Adrenal gland (tissue), 19 donors: ENCODE measurements at places on chromosomes 16 and 17. TPM values are rescaled to one million over a fixed set of nuclear protein-coding genes. Genes with fewer than 3 reads are reported as not detected.

ANKRD40CL gene
- total RNA-seq = not detected

GRCh38 chr17:60107526-60108257 lies 29.0 kb upstream of the HEATR6 start:
- DNase-seq = no peak

DNA sequence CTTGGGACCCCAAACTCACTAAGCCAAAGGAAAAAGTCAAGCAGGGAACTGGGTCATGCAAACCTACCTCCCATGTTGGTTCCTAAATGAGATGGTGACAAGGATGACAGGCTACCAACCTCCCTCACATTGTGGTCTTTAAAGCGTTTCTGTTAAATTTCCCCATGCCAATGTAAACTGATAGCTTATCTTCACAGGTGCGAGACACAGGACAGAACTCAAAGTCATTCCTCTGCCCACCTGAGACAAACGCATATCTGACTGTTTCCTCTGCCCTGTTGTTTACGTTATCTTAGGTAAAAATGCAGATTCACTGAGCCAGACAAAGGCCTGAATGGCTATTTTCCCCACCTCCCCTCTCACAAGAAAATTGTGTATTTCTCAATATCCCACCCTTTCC lies 19.0 kb upstream of the CD300E start:
- DNase-seq = no peak

DHRS7C gene
- not detected for total RNA-seq

DNA sequence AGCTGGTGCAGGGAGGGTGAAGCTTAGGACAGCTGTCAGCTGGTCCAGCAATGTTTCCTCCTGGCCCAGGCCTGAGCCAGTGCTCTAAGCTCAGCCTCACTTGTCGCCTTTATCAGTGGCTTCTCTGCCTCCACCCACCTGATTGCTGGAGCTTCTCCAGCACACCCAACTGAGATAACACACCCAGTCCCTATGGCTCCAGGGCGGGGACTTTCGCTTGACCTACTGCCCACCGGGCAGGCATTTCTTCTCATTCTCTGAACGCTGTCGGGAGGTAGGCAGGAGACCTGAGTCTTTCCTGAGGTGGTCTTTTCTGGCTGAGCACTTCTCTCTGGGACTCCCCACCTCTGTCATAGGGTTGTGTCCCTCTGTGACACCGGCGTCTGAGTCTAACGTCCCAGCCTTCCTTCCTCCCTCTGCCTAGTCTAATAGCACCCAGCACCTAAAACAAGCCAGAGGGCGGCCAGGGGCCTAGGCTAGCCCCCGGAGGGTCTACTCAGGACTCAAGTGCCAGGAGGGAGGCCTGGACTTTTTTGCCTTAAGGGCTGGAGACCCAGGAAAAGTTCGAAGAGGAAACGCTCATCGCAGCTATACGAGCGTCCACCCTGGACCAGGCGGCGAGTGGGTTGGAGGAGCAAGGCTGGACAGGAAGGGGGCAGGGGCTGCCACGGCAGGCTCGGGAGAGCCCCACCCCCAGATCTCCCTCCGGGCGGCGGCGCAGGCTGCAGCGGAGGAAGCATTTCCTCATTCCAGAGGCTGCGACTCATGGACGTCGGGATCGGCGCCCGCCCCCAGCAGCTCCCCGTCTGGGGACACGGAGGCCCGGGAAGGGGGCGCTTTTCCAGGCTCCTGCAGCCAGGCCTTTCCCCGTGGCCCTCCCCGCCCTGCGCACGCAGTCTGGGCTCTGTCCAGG lies 756 bp downstream of the TAX1BP3 start:
- peak; percentile 79 for DNase-seq
